ENCODE measurements at places on chromosomes 13 and 19. TPM values are rescaled to one million over a fixed set of nuclear protein-coding genes. Genes with fewer than 3 reads are reported as not detected.

- DNase-seq = no peak
These were observed 93.4 kb upstream of the CACNA1A start for GRCh38 chr19:13599681-13600080.

- no peak for DNase-seq
These were observed 144.5 kb downstream of the RGCC start for GRCh38 chr13:41601718-41602445.

- peak; percentile 55 for DNase-seq
These were observed 37.4 kb downstream of the SCGB2B2 start for GRCh38 chr19:34639491-34640085.

DNA sequence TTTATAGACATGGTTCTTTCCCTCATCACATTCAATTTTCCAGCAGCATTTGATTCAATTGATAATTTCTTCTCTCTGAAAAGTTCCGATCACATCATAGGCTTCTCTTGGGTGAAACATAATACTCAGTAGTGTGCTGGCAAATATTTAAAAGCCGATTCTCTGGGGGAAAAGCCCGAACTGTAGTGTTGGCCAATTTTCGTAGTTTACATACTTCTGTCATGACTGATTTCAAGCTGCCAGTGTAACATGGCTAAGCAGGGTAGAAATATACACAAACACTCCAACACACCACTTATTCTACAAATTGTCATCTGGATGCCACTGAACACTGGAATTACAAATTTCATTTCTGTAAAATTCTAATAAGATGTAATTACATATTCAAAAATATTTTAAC, 56.1 kb upstream of the FREM2 start:
- no peak for DNase-seq

DNA sequence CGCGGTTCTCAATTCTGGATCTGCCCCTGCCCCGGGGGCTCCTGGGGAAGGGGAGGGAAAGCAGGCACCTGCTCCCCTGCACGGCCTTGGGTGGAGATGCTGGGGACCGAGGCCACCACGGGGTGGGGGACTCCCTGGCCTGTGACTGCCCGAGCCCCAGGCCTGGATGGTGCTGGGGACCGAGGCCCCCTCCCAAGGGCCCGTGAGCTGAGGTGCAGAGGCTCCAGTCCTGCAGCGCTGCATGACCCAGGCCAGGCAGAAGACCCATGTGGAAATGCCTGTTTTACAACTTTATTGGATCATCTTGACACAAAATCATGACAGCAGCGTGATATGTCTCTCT, 4.0 kb downstream of the IZUMO4 start:
- DNase-seq = no peak

GRCh38 chr13:97936036-97936435, 17.4 kb upstream of the IPO5 start:
- DNase-seq = no peak

The EBI3 gene
- total RNA-seq = 9.7 TPM

The BEST2 gene
- total RNA-seq = not detected

The CEACAM5 gene
- not detected for total RNA-seq

The ZNF835 gene
- not detected for total RNA-seq

The ZNF439 gene
- 0.18 TPM for total RNA-seq
